ENCODE measurements at places on chromosomes 13 and 19.

GRCh38 chr13:114339857-114340534 lies 25.7 kb downstream of the CHAMP1 start:
- H3K27me3 ChIP-seq, result no peaks in the 10 kb centered on the region
- H3K27ac ChIP-seq, result no peak overlapping the region
- DNase-seq, result no peak
- no peaks in the 10 kb centered on the region for H3K4me1 ChIP-seq
- H3K4me3 ChIP-seq, result no peak overlapping the region

DNA sequence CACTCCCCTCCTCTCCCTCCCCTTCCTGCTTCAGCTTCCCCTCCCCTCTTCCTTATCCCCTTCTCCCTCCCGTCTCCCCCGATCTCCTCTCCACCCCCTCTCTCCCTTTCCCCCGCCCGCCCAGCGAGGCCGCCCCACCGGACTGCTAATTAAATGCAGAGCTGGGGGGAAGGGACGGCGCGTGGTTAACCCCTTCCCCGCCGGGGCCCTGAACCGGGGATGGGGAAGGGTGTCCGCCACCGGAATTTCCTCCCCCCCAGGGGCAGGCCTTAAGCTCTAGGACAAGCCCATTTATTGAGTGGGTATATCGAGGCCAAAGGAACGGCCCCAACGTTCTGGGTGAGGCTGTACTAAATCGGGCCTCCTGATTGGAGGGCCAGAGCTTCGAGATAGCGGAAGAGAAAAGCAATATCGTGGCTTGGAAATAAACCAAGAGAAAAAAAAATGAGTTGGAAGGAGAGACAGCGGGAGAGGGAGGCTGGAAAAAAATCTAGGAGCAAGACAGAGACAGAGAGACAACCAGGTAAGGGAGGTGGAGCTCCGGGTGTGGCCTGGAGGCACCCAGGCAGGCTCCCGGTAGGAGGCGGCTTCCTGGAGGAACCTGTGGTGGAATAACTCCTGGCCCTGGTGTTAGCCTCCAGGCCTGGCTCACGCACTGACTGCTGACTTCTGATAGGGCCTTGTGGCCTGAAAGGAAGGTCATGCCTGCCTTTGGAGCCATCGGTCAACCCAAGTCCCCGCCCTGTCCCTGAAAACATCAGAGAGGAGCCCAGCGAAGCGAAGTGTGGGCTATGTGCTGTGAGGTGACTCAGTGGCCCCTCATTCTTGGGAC lies 11.6 kb upstream of the JUND start:
- H3K4me1 ChIP-seq, result peaks cover 39% of the 10 kb centered on the region
- peak overlapping the region; percentile 67 for H3K4me3 ChIP-seq
- H3K27me3 ChIP-seq, result no peaks in the 10 kb centered on the region

- no peaks in the 10 kb centered on the region for H3K36me3 ChIP-seq
- no peak overlapping the region for H3K27ac ChIP-seq
- H3K27me3 ChIP-seq, result no peaks in the 10 kb centered on the region
Observed at GRCh38 chr19:33175156-33175782, 18.9 kb upstream of the LRP3 start.

- no peak for DNase-seq
- no peak overlapping the region for H3K27ac ChIP-seq
- no peak overlapping the region for H3K4me3 ChIP-seq
- H3K27me3 ChIP-seq, result no peaks in the 10 kb centered on the region
Observed at GRCh38 chr13:61880578-61881283, 465.1 kb upstream of the PCDH20 start.

DNA sequence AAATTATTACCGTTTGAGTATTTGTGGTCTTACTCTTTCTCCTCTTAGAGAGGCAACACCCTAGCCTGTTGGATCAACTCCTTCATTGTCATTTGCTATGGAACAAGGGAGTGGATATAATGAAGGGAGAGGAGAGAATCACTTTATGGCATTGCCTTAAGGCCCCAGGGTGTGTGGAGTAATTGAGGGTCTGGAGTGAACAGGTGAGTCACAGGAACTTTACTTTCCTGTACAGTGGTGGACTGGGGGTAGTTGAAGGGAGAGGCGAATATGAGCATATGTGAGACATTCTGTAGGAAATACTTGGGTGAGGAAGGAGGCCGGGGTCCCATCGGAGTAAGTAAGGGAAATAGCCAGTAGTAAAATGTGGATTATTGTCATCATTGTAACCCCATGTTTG lies 17.0 kb downstream of the DGKH start:
- H3K36me3 ChIP-seq, result peaks cover 4% of the 10 kb centered on the region
- peaks cover 8% of the 10 kb centered on the region for H3K4me1 ChIP-seq
- H3K27ac ChIP-seq, result no peak overlapping the region
- H3K4me3 ChIP-seq, result no peak overlapping the region
- no peak for DNase-seq
- H3K27me3 ChIP-seq, result no peaks in the 10 kb centered on the region

DNA sequence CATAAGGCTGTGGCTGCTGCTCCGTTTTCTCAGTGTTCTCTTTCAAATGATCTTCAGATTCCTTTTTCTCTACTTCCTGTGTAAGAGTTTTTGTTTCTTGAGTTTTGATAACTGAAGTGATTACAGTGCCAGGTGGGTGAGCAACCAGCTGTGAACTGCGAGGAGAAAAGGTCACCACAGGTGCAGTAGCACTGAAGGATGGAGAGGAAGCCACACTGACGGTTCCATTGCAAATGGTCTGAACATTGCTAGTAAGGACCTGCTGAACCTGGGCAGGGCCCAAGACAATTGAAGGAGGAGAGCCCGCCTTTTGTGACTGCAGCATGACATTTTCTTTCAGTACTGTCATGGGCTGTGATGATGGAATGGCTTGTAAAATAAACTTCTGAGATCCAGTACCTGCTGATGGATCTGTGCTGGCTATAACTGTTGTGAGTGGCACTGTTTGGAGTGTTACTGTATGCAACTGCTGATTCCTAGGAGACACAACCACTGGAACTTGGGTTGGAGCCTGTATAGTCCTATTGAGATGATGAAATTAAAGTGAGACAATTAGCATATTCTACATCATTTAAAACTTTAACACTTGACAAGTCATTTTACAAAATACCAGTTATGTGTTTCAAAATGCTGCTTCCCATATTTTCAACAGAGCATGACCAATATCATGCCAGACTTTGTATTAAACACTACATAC lies 85.5 kb downstream of the ELF1 start:
- H3K27ac ChIP-seq, result no peak overlapping the region
- H3K4me3 ChIP-seq, result no peak overlapping the region
- no peaks in the 10 kb centered on the region for H3K4me1 ChIP-seq
- H3K27me3 ChIP-seq, result no peaks in the 10 kb centered on the region
- peaks cover 62% of the 10 kb centered on the region for H3K36me3 ChIP-seq
- no peak for DNase-seq

GRCh38 chr19:44661904-44662303 lies 9.4 kb upstream of the CEACAM19 start:
- no peak for DNase-seq
- no peak overlapping the region for H3K4me3 ChIP-seq
- peaks cover 5% of the 10 kb centered on the region for H3K4me1 ChIP-seq
- no peaks in the 10 kb centered on the region for H3K27me3 ChIP-seq
- H3K27ac ChIP-seq, result no peak overlapping the region
- H3K36me3 ChIP-seq, result peaks cover 65% of the 10 kb centered on the region

DNA sequence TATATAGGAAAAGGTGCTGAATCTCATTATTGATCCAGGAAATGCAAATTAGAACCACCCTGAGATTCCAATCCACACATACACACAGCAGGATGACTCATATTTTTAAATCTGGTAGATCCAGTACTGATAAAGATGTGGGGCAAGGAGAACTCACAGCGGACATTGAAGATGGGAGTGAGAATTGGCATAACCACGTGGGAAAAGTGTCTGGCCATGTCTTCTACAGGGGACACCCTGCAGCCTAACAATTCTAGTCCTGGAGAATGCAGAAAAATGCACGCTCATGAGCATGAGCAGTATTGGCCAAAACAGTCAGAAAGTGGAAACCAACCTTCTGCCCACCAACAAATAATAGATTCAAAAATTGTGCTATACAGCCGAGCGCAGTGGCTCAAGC lies 13.5 kb upstream of the BCL3 start:
- H3K27ac ChIP-seq, result no peak overlapping the region
- H3K4me3 ChIP-seq, result no peak overlapping the region
- peaks cover 9% of the 10 kb centered on the region for H3K4me1 ChIP-seq
- DNase-seq, result no peak

DNA sequence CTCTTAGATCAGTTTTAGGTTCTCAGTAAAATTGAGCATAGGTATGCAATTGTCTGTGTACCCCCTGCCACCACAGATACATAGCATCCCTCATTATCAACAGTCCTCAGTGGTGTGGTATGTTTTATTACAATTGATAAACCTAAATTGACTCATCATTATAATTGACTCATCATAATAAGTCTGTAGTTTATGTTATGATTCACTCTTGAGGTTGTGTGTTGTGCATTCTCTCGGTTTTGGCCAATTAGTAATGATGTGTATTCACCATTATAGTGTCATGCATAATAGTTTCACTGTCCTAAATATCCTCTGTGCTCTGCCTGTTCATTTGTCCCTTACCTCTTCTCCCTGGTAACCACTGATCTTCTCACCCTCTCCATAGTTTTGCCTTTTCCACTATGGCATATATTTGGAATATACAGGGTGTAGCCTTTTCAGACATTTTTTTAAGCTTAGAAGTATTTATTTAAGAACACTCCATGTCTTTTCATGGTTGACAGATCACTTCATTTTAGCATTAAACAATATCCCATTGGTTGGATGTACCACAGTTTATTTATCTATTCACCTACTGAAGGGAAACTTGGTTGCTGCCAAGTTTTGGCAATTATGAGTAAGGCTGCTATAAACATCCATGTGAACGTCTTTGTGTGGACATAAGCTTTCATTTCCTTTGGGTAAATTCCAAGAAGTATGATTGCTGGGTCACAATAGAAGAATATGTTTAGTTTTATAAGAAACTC lies 1620.6 kb upstream of the MIR17HG start:
- no peak for DNase-seq
- H3K36me3 ChIP-seq, result no peaks in the 10 kb centered on the region
- no peaks in the 10 kb centered on the region for H3K27me3 ChIP-seq
- H3K4me1 ChIP-seq, result no peaks in the 10 kb centered on the region

DNA sequence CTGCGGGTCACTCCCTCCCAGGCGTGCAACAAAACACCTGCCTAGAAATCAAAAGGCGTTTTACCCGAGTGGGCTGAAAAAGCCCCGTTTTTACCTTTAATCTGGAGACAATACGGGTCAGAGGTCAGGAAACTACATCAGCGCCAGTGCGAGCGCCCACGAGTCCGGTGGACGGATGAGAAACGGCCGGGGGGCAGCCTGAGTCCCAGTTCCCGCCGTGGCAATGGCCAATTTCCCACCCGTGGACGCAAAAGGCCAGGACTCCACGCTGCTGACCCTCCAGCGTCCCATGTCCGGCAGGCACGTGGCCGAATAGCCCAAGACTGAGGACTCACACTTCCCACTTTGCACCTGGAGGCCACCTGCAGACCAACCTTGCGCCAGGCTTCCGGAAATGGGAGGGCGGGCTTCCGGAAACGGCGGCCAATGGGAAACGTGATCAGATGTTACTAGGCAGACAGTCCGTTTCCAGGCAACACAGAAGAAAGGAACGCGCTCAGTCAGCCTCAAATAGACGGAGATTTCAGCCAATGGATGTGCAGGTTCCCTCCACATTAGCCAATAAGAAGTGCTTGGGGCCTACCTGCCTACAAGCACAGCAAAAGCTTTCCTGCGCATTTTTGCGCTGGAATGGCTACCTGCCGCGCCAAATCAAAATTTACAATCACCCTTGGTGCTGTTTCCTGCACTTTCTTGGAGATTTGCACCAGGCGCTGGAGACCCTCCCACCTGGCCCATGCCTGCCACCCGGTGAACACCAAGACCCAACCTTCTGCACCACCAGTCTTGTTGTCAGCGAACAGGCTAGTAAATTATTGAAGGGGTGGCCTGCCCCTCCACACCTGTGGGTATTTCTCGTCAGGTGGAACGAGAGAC lies 47.4 kb downstream of the ZFP14 start:
- peak overlapping the region; percentile 61 for H3K4me3 ChIP-seq
- peak overlapping the region; percentile 48 for H3K27ac ChIP-seq
- DNase-seq, result peak; percentile 93
- peaks cover 21% of the 10 kb centered on the region for H3K4me1 ChIP-seq

DNA sequence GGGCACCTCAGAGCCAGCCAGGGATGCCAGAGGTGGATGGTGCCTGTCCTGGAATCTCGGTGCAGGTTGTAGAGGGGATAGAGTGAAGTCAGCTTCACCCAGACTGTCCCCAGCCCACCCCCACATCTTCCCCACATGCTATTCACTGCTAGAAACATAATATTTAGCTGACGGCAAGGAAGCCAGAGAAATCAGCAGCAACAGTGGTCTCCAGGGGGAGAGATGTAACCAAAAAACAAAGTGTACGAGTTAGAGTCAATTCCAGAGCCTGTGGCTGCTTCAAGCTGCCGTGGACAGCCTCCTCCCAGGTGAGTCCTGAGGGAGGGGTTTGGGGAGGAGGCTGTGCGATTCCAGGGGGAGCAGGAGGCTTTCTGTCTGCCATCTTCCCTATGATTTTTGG lies 97.6 kb downstream of the ZNF536 start:
- H3K27ac ChIP-seq, result no peak overlapping the region
- H3K36me3 ChIP-seq, result no peaks in the 10 kb centered on the region
- H3K4me3 ChIP-seq, result no peak overlapping the region
- no peaks in the 10 kb centered on the region for H3K27me3 ChIP-seq
- H3K4me1 ChIP-seq, result no peaks in the 10 kb centered on the region
- no peak for DNase-seq

- no peaks in the 10 kb centered on the region for H3K27me3 ChIP-seq
- no peak for DNase-seq
- peaks cover 1% of the 10 kb centered on the region for H3K4me1 ChIP-seq
- no peak overlapping the region for H3K4me3 ChIP-seq
- no peaks in the 10 kb centered on the region for H3K36me3 ChIP-seq
- H3K27ac ChIP-seq, result no peak overlapping the region
Observed at GRCh38 chr13:39820606-39821005, 165.1 kb downstream of the COG6 start.

DNA sequence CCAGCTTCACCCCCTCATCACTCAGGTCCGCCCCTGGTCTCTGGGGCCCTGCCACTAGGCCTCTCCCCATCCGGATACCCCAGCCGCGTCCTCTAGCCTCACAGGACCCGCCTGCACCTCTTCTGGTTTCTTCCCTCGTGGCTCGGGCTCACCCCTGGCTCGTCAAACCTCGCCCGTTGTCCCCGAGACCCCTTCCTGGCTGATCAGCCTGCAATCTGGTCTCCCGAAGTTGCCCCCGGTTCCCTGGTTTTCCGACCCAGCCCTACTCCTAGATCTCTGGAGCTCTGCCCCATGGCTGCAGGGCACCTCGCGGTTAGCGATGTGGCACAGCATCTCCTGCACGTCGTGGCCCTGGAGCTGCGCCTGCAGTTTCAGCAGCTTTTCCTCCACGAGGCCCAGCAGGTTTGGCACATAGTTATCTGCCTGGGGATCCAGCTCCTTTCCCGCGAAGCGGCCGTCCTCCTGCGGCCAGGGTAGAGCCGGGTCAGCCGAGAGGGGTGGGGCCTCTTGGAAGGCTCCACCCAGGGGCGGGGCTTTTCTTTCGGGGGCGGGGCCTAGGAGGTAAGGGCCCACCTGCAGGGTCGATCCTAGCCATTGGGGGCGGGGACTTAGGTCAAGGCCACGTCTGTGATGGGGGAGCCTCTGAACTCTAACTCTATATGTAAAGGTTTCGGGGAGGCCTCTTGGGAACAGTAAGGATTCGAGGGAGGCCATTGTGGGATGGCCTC lies 2.4 kb upstream of the RGL3 start:
- H3K27ac ChIP-seq, result no peak overlapping the region
- H3K4me1 ChIP-seq, result peaks cover 49% of the 10 kb centered on the region
- DNase-seq, result no peak
- no peaks in the 10 kb centered on the region for H3K36me3 ChIP-seq
- H3K27me3 ChIP-seq, result peaks cover 44% of the 10 kb centered on the region

- H3K4me1 ChIP-seq, result no peaks in the 10 kb centered on the region
- no peaks in the 10 kb centered on the region for H3K27me3 ChIP-seq
- H3K36me3 ChIP-seq, result no peaks in the 10 kb centered on the region
- H3K4me3 ChIP-seq, result no peak overlapping the region
Observed at GRCh38 chr19:32296694-32297093, 48.7 kb upstream of the ZNF507 start.
